ENCODE measurements at places on chromosomes 3 and 15.

DNA sequence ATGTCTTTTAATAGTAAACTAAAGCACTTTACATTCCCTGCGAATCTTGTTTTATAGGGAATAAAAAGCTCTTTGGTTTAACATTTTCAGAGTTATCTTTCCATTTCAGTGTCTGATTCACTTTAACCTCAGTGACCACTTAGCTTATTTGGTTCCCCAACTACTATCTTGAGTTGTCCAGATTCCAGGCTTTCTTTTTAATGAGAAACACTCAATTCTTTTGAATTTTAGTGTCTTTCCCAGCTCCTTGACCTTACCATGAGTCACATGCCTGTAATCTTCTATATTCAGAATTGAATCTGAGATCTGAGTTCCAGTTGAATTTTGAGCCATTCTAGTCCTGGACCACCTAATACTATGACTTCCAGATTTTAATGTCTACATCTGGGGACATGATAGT lies 144.4 kb downstream of the KCNAB1 start:
- DNase-seq: no peak

GRCh38 chr3:186417791-186418190 lies 55.8 kb upstream of the DGKG start:
- no peak for DNase-seq

GRCh38 chr3:73114711-73115110 lies 53.3 kb downstream of the EBLN2 start:
- no peak for DNase-seq

DNA sequence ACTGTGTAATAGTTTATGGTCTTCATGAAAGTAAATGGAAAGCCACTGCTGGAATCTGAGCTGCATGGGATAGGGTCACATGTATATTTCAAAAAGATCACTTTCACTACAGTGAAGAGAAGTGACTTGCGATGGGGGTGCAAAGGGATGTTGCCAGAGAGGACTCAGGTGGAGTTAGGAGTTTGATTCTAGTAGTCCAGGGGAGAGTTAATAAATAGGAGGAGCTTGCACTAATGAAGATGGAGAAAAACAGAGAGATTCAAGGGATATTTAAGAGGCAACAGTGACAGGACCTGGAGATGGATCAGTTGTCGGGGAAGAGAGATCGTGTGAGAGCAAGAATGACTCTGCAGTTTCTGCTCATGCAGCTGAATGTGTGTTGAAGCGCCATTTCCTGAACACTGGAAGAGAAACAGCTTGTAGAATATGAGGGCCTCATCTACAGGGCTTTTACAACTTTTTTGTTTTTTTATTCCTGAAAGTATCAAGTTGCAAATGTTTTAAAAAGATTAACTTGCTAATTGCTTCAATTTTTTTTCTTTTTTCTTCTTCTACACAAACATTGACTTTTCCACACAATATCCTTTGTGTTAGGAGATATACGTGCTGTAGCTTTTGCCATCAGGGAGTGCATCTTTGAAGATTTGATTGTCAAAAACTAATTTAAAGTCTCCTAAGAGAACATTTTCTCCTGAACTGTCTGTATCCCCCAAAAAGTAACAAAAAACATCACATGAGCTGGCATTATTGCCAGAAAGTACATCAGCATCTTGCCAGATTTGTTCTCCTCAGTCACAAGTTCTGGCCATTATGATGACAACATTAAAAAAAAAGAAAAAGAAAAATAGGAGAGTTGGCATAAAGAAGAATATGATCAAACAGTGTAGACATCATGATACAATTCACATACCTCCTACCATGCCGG lies 37.5 kb downstream of the SETMAR start:
- no peak for DNase-seq

DNA sequence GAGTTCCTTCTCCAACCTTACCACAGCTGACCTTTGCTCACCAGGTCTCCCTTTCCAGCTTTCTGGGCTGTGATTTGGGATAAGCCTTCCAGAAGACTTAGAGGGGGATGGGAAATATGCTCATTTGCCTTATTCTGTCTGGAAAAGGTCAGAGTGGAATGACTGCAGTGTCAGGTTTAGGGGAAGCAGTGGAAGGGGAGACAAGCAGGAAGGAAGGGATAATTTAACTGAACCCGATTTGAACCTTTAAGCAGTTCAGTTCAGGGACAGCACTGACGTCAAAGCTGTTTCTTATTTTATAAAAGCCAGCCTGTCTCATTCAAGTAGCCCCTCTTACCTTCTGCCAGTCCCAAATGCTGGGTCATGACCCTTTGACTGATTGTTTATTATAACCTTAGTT lies 418.4 kb upstream of the RARB start:
- no peak for DNase-seq

- DNase-seq: no peak
Observed at GRCh38 chr3:71172951-71173350, 410.6 kb downstream of the FOXP1 start.

DNA sequence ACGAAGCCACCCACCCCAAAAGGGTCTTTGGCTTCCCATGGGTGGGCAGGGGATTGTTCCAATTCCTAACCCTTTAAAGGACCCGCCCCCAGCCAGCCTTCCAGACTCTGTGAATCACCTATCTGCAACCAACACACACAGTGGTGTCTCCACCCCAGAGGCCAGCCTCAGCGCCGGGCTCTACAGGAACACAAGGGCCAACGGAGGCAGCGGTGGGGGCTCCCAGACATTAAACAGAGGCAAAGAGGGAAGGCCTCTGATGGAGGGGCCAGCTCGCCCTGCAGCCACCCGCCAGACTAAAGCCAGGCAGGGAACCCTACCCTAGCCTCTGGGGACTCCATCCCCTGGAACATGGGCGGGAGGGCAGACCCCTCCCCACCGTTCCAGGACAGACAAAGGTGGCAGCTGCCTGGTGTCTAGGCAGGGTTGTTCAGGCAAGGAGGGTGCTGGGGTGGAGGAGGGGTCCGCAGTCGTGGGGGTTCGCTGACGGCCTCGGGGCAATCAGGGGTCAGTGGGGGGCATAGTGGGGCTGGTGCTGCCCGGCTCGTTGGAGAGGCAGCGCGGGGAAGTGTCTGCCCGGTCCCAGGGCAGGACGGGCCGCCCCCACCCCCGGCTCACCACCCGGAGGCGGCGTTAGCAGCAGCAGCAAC lies 448 bp downstream of the SHISA5 start:
- DNase-seq: no peak

- no peak for DNase-seq
Observed at GRCh38 chr3:114363554-114364202, 69.8 kb downstream of the TIGIT start.

DNA sequence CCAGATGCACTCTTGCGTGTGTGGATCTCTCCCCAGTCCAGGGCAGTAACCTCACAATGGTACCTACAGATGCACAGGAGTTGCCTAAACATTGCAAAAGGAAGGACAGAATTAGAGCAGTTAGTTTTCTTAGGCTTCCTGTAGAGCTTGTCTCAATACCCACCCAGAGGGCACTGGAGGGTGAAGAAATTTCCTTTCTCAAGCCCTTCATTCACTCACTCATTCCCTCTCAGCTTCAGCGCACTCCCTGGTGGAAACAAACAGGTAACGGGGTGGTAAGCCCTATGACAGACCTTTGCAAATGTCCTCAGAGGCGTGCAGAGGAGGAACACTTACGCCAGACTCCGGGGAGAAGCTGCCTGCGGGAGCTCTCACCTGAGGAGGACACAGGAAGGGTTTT lies 267.4 kb upstream of the HES1 start:
- DNase-seq: no peak

GRCh38 chr15:96869122-96869521 lies 538.6 kb downstream of the NR2F2 start:
- DNase-seq: no peak

- no peak for DNase-seq
Observed at GRCh38 chr15:34620142-34620541, 36.7 kb upstream of the GOLGA8B start.

DNA sequence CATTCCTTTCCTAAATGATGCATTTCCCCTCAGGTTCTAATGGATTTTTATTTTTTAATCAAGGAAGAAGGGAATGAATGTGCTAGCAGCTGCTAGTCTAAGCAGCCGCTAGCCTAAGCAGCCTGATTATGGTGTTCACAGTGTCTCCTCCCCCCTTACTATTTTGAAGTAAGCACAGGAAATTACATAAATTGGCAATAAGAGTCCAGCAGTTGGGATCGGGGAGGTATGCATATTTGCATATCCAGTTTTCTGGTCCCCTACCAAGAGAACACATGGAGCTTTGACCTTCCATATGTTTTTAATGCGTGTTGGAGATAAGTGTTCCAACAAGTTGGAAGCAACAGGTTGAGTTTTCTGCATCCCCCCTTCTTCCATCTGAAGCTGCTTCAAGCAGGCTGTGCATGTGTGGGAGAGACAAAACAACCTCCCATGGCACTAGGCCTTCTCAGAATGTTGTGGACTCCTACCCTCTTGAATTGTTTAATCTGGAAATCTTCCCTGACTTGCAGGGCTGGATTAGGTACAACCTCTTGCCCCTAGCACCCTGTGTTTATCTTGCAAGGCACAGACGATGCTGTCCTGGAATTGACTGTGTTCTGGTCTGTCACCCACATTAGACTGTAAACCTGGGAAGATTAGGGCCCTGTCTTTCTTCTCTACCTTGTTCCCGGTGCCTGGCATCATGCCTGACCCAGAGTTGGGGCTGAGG lies 124.8 kb upstream of the LRIG1 start:
- DNase-seq: no peak

DNA sequence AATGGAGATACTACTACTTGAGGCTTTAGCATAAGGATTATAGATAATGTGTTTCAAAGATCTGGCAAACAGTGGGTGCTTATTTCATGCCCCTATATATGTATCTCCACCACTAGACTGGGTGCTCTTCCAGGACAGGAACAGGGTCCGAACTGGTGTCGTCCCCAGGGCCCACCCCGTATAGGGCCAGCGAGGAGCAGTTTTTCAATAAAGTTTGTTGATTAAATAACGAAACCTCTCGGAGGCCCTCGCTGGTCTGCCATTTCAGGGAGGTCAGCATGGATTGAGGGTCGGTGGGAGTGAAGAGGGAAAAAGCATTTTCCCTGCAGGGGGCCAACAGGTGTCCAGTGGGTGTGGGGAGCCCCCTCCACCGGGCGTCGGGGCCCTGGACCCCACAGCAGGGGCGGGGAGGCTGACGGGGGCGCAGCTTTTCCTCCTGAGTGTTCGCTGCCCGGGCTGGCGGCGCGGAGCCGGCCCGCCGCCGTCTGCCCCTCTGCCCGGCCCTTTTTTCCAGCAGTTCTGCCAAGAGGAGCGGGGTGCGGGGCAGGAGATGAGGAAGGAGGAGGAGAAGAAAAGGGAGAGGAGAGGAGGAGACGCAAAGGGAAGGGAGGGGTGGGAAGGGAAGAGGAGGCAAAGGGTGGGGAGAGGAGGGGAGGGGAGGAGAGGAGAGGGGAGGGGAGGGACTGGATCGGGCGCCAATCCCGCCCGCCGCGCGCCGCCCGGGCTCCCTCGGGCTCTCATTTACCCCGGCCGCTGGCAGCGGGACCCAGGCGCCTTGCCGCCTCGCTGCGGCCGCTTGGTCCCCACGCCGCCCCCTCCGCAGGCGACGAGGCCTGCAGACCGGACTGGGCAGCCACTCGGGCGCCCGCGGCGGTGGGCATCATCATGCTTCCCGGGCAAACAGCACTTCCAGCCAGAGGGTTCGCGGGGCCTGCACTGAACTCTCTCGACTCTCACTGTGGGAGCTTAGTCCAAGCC lies 66.3 kb downstream of the ISG20 start:
- peak; percentile 34 for DNase-seq

- DNase-seq: no peak
Observed at GRCh38 chr3:182382112-182382857, 411.0 kb upstream of the ATP11B start.

DNA sequence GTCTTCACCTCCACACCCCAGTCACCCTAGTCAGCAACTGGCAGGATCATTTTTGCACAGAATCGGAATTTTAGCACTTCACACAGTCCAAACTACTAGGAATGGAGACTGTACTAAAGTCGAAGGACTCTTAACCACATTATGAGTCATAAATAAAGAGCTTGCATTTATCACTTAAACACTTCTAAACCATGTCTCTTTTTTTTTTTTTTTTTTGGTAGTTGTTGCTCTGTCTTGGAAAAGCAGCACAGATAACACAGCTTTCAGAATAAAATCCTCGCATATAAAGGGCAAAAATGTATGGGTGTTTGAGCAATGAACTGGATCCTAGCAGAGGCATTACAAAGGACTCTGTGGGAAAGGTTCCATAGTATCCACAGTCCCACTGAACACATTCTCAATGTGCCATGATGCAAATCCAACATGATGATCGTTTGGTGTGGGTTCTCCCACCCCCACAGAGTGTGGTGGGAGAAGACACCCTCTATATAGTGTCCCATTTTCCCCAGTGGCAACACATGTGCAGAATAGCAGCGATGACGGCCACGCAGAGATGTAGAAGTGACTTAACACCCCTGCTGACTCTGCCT lies 47.1 kb downstream of the FOXP1 start:
- DNase-seq: no peak

GRCh38 chr3:39978308-39978707 lies 168.9 kb downstream of the MYRIP start:
- no peak for DNase-seq

DNA sequence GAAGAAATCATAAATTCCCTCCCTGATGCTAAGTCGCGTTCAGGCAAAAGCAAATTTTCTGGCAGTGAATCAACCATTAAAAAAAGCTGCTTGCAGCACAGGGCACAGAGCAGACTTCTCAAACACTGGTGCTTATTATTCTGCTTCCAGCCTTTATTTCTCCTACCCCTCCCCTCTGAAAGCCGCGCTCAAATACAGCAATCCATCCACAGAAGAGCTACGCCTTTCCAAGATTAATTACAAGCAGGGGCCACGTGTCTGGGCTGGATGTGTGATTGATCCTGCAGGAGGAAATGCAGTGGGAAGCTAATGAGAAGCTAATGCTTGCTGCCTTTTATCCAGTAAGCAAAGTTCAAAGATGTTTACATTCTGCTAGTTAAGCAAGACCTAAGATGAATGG lies 134.9 kb upstream of the TOPAZ1 start:
- no peak for DNase-seq

- DNase-seq: no peak
Observed at GRCh38 chr3:126607214-126607908, 47.6 kb downstream of the TXNRD3 start.

GRCh38 chr15:74788683-74789151 lies 6.8 kb downstream of the CSK start:
- no peak for DNase-seq

DNA sequence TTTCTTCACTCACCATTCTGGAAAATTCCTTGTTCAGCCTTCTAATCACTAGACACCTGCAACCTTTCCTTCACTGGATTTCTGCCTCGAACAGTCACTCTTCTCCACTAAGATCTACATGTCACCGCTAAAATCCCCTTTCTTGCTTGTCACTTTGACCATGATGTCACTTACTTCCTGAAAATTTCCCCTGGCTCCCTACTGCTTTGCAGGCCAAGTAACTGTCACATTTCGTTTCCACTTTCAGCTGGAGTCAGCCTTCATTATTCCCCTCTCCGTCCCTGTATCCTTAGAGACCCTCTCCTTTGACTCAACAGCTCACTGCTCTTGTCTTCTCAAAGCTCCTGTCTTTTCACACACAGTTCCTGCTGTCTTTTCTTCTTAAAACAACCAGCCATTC lies 15.9 kb downstream of the CHL1 start:
- peak; percentile 17 for DNase-seq

GRCh38 chr3:117788506-117788905 lies 1078.9 kb downstream of the TUSC7 start:
- DNase-seq: no peak
